ENCODE measurements at places on chromosomes 2 and 18.

- DNase-seq: no peak
These were observed 888 bp downstream of the FASTKD2 start for GRCh38 chr2:206766057-206766930.

GRCh38 chr2:147365622-147366021 lies 479.2 kb upstream of the ACVR2A start:
- no peak for DNase-seq

DNA sequence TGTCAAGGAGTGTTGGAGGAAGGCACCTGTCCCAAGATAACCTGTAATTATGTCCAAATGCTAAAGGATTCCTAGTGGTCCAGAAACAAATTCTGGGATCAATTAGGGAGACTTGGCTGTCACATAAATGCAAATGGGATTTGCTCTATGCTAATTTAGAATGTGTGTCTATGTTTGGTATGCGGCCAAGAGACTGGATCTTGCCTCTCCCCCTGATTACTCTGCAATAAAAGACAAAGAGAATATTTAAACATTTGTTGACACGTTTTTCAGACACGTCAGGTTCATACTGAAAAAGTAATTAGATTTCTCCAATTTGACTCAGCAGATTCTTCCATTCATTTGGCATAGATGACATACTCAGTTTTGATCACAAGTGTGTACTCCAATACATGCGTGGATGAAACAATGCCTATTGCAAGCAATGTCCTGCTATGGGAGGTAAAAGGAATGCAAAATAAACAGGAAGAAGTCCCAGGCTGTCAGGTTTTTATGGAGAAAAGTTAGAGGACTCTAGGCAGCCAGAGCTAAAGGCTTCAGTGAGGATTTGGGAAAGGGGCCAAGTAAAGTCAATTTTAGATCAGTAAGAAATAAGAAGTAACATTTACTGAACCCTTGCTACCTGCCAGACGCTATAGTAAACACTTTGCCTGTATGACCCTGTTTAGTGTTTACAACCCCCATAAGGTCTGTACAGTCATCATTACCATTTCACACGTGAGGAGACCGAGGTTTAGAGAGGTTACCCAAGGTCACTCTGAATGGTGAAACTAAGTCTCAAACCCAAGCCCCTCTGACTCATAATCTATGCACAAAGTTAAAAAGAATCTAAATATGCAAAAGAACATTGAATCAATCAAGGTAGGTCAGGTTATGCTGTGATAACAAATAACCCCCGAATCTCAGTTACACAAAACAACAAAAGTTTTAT lies 7.8 kb downstream of the ANTXR1 start:
- DNase-seq: no peak

GRCh38 chr2:67290451-67291290 lies 106.5 kb upstream of the ETAA1 start:
- no peak for DNase-seq

DNA sequence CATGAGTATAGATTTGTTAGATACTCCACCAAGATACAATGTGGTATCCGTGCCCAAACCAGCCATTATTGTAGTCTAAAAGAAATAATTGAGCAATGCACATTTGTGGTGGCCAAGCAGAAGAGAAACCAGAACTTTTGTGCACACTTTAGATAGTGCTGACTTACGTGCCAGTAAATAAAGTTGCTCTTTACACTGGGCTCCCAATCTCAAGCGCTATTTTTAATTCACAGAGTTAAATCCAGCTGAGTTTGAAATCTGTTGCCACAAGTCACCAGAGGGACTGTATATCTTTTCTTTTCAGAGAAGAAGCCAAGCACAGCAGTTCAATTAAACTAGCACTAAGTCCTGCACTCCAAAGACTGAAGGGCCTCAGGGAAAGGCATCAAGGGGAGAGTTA lies 680.4 kb downstream of the TDRD15 start:
- DNase-seq: no peak

GRCh38 chr2:231795525-231796327 lies 9.5 kb downstream of the COPS7B start:
- DNase-seq: no peak

DNA sequence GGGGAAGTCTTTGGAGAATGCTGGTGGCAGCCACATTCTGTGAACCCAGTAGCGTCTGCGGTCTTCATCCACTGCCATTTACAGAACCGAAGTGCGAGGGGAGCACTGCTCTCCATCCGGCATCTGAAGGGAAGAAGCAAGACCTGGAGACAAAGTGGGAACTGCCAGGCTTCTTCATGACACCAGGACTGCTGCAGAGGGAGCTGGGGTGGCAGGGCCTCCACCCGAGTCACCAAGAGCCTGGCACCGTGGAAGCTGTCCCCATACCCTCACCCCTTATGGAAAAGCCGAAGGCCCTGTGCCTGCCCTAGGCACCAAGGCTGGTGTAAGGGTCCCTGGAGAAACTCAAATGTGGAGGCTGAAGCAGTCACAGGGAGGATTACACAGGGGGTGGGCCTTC lies 79.8 kb downstream of the CIB4 start:
- no peak for DNase-seq

- DNase-seq: no peak
These were observed 207.8 kb upstream of the SMAD2 start for GRCh38 chr18:48138210-48138609.

GRCh38 chr2:231413921-231414476 lies 18.5 kb downstream of the B3GNT7 start:
- DNase-seq: no peak

- DNase-seq: peak; percentile 77
These were observed 181.4 kb downstream of the SMAD2 start for GRCh38 chr18:47748847-47749599.

- DNase-seq: no peak
These were observed 67.2 kb upstream of the ATL2 start for GRCh38 chr2:38444247-38444646.

GRCh38 chr2:215657844-215658243 lies 222.0 kb upstream of the FN1 start:
- no peak for DNase-seq

GRCh38 chr2:98804265-98804650 lies 73.3 kb upstream of the MGAT4A start:
- DNase-seq: no peak

- no peak for DNase-seq
These were observed 29.2 kb downstream of the SMAD7 start for GRCh38 chr18:48921305-48922225.

- DNase-seq: no peak
These were observed 266.3 kb downstream of the ZNF516 start for GRCh38 chr18:76228716-76229115.

DNA sequence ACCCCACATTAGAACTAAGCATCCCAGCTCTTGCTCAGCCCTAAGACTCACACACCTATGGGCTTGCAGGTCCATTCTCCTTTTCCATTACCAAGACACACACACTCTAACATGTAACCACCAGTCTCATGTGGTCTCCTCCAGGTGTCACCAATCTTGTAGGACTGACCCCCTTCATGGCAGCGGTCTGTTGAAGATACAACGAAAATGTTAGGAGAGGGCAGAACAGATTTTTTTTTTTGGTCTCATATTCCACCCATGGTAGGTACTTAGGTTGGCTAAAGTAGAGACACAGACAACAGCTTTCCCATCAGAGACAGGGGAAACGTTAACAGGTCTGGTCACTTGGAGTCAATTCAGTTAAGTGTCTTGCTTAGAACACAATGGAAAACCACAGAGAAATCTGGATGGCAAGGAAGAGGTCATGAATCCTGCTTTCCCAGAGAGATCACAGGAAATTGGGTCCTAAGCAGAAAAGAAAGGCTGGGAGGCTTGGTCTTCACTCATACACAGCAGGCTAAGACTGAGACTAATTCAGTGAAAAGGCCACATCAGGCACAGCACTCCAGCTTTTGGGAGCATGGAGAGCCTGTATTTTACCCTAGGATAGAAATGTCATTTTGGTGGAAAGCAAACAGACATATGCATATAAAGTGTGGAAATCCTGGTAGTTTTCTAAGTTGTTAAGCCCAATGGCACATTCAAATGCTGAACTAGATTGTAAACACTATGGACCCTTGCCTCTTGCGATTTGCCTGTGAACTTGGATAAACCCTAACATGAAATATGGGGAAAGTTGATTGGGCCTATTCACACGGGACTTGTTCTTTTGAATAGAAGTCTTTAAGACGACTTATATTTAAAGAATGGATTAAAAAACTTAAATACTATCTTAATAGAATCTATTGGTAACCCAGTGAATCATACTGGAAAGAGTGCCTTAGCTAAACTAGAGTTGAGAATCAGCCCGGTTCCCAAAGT lies 3.8 kb downstream of the FN1 start:
- DNase-seq: no peak

- DNase-seq: no peak
These were observed 146.1 kb downstream of the SEPTIN10 start for GRCh38 chr2:109467701-109468100.

GRCh38 chr2:165871025-165871424 lies 77.0 kb upstream of the GALNT3 start:
- DNase-seq: no peak

DNA sequence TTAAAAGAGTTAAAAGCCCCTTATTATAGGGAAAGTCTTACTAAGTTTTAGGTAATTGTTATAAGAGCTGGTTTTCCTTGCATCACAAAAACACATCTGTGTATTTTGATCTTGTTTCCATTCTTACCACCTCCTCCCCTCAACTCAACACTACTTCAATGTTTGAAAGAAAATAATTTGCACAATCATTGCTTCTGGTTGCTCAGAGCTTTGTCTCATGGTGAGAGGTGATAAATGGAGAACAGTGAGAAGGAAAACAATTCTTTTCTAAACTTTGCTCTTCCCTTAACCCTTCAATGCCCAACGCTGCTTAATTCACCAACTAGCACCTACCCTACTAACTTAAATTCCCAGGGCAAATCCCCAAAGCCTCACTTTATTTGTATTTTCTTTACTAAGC lies 268.1 kb upstream of the LINC00305 start:
- DNase-seq: no peak

- DNase-seq: no peak
These were observed 130.9 kb upstream of the PTPRM start for GRCh38 chr18:7436166-7436565.

DNA sequence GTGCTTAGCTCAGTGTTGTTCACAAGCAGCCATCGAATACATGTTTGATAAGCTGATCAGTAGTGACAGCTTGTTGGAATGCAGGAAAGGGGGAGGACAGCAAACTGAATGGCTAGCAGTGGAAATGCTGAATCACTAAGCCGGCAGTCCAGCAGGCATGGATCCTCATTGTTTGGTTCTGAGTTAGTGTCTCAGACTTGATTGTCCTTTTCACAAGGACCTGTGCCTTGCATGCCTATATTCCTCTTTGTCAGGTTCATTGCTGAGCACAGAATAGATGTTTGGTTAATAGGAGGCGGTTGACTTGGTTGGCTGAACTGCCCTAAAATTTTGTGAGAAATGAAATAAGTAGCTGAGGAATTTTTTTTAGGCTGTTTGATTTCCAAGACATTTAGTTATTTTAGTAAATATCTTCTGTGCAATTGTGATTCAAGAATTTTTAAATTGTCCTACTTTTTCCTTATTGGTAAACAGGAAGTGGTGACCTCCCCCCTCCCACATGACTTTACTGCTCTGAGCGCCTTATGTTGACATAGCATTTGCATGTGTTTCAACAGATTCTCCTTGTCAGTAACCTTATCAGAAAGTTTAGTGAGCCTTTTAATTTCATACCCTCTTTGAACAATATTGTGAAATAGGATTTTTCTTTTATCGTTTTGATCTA lies 21.4 kb upstream of the STON1 start:
- DNase-seq: no peak

- no peak for DNase-seq
These were observed 36.0 kb downstream of the DPYSL5 start for GRCh38 chr2:26883956-26884355.

DNA sequence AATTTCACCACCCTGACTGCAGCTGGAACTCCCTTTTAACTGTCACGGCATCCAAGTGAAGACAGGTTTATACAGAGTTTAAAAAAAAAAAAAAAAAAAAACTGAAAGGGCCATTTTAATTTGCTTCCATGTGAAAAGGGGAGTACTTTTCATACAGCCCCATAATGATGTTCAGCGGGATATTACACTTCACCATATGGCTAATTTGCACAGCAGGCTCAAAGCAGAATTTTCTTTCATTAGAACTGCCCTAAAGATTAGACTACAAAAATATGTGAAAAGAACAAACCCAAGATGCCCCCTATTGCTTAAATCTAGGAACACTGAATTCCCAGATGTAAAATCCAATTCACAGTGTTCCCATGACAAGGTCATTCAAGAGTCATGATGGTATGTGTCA lies 301.8 kb downstream of the EXOC6B start:
- no peak for DNase-seq

DNA sequence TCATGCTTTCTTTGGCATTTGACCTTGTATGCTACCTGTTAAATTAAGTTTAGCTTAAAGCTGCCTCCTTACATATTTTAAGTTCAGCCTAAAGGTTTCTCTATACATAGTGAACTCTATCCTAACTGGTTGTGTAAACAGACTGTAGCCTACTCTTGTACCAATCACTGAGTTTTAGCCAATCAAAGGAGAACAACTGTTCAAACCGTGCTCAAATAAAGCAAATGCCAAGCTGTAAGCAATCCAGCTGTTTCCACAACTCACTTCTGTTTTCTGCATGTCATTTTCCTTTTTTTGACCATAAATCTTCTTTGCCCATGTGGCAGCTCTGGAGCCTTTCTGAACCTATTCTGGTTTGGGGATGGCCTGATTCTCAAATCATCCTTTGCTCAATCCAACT lies 1603.8 kb upstream of the ACVR2A start:
- no peak for DNase-seq

- DNase-seq: no peak
These were observed 84.3 kb upstream of the OSR1 start for GRCh38 chr2:19442731-19443130.

All from CD4-positive, alpha-beta T cell treated with Interleukin-6 at 100 ng/mL for 8 hours (primary cell).